Activated CD8-positive, alpha-beta memory T cell treated with anti-CD3 and anti-CD28 coated beads for 48 hours (primary cell): ENCODE measurements at places on chromosomes 12 and 14.

GRCh38 chr14:97626088-97626487, 828.9 kb downstream of the VRK1 start:
- DNase-seq: no peak

DNA sequence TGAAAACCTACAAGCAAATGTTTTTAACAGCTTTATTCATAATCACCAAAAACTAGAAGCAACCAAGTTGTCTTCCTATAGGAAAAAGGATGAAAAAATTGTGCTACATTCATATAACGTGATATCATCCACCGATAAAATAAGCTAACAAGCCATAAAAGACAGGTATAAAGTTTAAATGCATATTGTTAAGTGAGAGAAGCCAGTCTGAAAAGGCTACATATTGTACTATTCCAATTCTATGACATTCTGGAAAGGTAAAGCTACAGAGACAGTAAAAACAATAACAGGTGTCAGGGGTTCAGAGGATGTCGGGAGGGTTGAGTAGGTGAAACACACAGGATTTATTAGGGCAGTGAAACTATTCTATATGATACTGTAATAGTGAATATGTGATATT, 22.7 kb downstream of the CDKL1 start:
- no peak for DNase-seq

GRCh38 chr12:122486805-122487426, 13.8 kb downstream of the ZCCHC8 start:
- no peak for DNase-seq

DNA sequence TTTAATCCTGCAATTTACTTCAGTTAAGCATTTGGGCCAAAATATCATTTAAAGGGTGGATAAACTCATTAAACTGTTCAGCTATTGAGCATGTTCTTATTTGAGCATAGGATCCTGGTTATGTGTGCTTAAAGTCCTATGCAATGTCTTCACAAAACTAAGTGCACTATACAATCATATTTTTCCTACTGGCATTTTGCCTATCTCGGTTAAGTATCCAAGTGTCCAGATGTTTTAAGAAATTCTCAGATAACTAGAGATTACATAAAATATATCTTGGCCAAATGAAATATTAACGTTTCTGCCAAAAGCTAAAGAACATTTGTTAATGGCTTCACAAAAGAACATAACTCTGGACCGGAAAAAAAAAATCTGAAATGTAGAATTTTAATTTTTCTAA, 250.8 kb upstream of the LRFN5 start:
- no peak for DNase-seq

DNA sequence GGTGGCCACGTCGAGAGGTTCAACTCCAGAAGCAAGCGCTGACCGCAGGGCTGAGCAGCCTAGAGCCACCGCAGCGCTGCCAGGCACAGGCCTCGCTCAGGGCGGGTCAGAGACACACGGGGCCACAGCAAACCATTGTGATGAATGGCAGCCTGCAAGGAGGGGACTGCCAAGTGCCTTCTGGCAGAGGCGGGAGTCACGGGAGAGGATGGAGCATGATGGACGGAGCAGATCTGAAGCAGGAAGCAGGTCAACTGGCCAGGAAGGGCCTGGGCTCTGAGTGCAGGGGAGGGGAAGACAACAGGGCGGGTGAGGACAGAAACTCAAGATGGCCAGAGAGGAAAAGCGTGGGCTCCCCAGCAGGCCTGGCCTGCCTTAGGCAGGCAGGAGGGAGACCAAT, 49.8 kb downstream of the CDC42BPB start:
- DNase-seq: no peak
